GDM1 (cell line): ENCODE measurements at places on chromosomes 13 and 19.

DNA sequence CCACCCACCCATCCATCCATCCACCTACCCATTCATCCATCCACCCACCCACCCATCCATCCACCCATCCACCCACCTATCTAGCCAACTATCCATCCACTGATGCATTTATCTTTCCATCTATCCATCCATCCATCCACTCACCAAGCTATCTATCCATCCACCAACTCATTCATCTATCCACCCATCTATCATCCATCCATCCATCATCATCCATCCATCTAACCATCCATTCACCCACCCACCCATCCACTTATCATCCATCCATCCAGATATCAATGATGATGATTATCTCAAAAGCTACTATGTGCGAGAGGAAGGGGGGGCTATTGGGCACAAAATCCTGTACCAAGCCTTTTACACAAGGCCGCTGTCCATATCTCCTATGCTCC, 5.5 kb downstream of the YIF1B start:
- DNase-seq = no peak

DNA sequence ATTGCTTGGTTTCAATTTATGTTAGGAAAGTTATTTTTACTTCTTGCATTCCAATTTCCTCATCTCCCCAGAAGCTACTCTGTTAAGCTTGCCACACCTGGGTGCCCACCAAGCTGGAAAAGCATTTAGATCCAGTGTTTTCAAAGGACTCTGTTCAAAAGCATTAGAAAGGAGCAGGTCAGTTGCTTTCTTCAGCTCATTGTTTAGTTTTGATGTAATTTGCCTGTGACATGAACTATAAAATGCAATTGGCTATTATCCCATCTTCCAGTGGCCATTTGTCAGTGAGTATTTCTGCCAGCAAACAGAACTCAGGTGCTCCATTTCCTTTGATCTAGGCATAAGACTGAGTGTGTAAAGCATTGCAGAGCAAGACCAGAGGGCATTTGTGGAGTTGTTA, 46.7 kb upstream of the RNF113B start:
- no peak for DNase-seq

DNA sequence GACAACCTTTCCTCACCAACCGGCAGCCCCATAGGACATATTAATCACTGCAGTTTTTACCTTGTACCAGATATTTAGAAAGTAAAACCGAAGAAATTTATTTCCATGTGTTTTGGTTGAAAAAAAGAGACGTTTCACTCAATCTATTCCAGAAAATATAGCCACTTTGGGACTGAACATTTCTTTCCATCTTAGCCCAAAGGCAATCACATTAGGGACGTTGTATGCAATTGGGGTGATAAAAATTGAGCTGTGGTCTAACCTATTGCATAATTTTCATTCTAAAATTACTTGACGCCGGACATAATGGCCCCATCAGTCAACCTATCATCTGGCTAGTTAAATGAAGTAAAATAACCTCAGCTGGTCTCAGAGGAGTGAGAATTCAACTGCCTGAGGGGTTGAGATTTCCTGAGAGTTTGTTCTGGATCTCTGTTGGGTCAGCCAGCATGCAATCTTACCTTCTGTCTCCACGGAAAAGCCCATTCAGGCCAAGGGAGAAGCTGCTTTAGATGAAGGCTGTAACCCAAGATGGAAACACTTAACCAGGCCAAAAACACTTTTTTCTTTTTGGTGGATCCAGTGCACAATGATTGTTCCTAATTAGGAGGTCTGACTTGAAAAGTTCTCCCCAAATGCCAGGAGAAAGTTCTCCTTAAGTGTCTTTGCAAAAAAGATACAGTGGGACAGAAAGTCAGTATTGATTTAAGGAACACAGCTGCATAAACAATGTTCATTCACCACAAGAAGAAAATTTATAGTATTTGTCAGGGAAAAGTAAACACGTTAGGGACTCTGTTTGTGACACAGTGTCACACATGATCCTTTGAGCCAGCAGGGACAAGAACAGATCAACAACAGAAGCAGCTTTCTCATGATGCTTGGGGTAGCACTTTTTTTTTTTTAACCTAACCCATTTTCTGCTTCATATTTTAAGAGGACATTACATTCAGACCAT, 34.1 kb downstream of the DLEU7 start:
- DNase-seq = no peak

DNA sequence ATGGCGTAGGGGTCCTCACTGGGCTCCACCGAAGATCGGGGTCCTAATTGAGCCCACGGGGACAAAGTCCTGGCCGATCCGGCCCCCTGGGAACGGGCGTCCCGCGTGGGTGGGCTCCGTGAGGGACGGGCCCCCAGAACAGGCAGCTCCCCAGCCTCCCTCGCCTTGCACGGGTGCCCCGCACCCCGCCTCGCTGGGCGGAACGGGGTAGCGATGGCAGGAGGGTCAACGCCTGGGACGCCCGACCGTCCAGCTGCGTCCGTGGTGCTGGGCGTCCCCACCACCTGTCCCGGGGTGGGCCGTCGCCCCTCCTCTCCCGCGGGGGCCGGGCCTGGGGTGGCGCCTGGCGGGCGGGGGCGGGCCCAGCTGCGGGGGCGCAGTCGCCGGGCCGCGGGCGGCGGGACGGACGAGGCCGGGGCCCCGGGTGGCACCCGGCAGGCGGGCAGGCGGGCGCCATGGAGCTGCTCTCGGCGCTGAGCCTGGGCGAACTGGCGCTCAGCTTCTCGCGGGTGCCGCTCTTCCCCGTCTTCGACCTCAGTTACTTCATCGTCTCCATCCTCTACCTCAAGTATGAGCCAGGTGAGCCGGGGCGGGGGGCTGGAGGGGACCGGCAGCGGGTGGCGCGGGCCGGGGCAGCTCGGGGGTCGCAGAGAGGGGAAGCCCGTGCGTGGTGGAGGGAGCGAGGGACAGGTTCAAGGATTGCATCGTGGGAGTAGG, at the start of gene TMEM38A:
Gene TMEM38A (plus strand): TSS at position 377 of the 717 bp plus-strand sequence. CDS start 79 bp downstream, at position 456.
- no peak for DNase-seq

DNA sequence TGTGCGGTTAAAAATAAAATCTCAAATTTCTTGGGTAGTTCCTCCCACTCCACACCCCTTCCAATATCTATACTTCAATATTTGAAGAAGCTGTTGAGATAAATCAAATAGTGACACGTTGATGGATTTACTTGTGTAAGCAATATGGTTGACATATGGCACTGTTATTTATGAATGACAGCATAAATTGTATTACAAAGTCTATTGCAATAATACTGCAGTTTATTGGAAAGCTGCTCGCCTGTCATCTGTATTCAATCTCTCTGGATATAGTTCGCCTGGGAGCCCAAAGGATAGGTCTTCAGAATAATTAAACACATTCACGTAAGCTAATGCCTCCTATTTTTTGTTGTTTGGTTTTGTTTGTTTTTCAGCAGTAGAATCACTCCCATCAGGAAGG, 5.0 kb upstream of the ZIC5 start:
- DNase-seq = no peak
